ENCODE measurements at places on chromosomes 4 and X.
A peak's percentile ranks its signal among the peaks of the same experiment; 100 is the strongest.

- DNase-seq, result no peak
Measured at GRCh38 chr4:130074096-130074495, 978.1 kb downstream of the C4orf33 start.

- DNase-seq, result no peak
Measured at GRCh38 chr4:154478128-154478527, 13.5 kb downstream of the DCHS2 start.

DNA sequence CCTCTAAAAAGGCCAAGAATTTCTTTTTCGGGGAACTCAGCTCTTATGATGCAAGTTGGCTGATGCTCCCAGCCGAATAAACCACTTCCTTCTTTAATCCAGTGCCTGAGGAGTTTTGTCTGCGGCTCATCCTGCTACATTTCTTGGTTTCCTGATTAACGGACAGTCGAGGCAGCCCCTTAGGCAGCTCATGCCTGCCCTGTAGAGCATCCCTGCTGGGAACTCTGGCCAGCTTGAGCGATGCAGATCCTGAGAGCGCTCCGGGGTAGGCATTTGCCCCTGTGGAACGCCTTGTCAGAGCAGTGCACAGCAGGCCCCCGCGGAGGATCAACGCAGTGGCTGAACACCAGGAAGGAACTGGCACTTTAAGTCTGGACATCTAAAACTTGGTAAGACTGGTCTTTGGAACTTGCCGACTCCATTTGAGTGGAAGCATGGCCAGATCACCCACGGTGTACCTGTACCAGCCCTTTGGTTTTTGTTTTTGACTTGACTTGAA, 3.1 kb downstream of the CT45A10 start:
- no peak for DNase-seq

- DNase-seq, result no peak
Measured at GRCh38 chrX:114075073-114075673, 508.7 kb upstream of the HTR2C start.

- DNase-seq, result no peak
Measured at GRCh38 chr4:7485096-7485495, 50.4 kb upstream of the PSAPL1 start.

- DNase-seq, result no peak
Measured at GRCh38 chrX:1025413-1025812, 187.0 kb downstream of the CRLF2 start.

DNA sequence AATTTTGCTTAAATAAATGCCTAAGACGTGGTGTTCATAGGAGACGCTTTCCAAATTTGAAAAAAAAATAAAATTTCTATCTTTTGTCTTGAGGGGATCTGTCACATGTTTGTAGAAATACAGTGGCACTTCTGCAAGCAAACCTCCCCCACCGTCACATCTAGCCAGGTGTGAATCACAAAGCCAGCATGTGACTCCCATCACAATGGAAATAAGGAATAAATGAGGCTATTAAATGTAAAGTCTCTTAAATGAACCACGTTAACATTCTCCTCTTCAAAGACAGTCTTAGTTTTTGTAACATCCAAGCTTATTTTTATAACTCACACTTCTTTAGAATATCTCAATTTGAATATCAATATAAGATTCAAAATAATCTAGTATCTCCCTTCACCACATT, 63.0 kb upstream of the CCSER1 start:
- no peak for DNase-seq

DNA sequence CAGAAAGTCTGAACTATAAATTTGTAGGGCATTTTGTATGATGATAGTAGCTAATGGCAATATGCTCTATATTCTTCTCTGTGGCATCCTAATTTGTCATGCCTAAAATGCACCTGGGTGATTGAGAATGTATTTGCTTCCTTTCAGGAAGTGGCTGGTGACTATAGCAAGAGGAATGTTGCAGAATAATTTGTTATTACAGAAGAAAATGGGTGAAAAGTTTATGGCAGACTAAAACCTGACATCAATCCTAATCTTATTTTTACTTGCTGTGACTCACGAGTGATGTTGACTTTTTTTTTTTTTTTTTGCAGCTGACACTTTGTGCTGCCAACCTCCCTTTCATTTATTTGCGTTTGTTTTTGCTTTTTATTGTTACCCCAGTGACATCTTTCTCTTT, 141.1 kb downstream of the MSL3 start:
- peak; percentile 0 for DNase-seq

GRCh38 chr4:108744307-108744706, 18.5 kb downstream of the ETNPPL start:
- no peak for DNase-seq

DNA sequence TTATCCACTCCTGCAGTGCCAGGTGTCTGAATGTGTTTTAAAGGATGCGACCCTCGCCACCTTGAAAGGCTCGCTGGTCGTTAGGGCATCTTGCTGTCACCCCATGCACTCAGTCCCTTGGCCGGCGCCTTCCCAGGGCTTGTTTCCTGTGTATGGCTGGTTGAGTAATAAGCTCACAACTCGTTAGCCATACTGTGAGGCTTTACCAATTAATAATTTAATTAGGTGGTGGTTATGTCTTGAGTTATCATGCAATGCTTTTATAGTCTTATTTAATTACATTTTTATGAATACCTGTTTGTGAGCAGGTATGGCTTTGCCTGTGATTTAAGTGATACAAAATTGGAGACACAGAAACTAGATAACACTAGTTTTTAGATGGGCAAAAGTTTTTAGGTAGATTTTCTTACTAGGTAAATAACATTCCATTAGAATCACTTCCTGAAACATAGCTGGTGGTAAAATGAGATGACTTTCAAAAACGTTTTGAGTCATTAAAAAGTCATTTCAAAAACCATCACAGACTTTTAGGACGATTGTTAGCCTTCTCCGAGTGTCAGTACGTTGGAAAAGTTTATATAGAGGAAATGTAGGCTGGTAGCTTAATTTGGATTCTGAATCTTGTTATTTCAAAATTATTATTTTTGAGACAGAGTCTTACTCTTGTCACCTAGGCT, 18.2 kb downstream of the PTTG2 start:
- no peak for DNase-seq

DNA sequence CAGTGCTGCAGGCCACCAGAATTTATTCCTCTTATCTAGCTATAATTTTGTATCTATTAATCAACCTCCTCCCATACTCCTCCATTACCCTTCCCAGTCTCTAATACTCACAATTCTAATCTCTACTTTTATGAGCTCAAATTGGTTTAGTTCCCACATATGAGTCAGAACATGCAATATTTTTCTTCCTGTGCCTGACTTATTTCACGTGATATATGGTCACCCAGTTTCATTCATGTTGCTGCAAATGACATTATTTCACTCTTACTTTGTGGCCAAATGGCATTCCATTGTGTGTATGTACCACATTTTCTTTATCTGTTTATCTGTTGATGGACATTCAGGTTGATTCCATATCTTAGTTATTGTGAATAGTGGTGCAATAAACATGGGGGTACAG, 483.5 kb downstream of the ACTRT1 start:
- DNase-seq, result no peak

DNA sequence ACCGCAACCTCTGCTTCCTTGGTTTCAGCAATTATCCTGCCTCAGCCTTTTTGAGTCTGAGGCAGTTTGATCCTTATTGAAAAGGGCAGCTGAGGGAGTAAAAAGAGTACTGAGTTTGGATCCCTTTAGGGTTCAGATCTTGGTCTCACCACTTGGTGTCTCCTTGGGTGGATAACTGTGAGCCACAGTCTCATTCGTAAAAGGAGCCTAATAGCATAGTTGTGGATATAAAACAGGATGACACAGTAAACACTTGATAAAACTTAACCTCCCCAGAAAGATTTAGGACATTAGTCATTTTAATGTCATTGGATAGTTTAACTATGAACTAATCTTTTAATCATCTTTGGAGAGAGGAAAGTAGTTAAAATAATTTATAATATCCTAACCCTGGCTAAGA, 173.0 kb downstream of the ANK2 start:
- peak; percentile 6 for DNase-seq

GRCh38 chrX:150768580-150769190, 75.5 kb downstream of the MTMR1 start:
- DNase-seq, result no peak

- peak; percentile 29 for DNase-seq
Measured at GRCh38 chr4:102344520-102344953, 745 bp downstream of the SLC39A8 start.

DNA sequence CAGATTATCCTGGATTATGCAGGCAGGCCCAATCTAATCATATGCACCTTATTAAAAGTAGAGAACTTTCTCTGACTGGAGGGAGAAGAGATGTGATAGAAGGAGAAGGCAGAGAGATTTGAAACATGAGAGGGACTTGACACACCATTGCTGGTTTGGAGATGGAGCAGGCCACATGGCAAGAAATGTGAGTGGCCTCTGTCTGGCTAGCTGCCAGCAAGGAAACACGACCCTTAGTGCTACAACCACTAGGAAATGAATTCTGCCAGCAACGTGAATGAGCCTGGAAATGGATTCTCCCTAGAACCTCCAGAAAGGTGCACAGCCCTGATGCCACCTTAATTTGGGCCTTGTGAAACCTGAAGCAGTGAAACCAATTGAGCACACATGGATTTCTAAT, 79.5 kb upstream of the MBNL3 start:
- no peak for DNase-seq

GRCh38 chr4:173019664-173020063, 148.9 kb upstream of the GALNT7 start:
- DNase-seq, result no peak

DNA sequence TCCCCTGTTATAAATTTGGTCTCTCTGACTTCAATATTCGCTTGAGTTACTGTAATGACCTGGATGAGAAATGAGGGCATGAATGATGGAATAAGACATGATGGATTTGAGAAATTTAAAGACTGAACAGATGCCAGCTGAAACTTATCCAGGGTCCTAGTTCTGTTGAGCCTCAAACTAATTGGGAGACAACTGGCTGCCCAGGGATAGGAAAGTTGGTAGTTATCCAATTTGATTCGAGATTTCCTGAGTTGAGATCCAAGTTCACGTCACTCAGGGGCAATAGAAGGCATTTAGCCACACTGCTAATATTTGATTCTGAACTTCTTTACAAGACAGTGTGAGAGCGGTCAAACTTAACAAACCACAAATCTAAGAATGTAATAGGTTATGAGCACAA, 159.0 kb upstream of the CXCL13 start:
- no peak for DNase-seq

DNA sequence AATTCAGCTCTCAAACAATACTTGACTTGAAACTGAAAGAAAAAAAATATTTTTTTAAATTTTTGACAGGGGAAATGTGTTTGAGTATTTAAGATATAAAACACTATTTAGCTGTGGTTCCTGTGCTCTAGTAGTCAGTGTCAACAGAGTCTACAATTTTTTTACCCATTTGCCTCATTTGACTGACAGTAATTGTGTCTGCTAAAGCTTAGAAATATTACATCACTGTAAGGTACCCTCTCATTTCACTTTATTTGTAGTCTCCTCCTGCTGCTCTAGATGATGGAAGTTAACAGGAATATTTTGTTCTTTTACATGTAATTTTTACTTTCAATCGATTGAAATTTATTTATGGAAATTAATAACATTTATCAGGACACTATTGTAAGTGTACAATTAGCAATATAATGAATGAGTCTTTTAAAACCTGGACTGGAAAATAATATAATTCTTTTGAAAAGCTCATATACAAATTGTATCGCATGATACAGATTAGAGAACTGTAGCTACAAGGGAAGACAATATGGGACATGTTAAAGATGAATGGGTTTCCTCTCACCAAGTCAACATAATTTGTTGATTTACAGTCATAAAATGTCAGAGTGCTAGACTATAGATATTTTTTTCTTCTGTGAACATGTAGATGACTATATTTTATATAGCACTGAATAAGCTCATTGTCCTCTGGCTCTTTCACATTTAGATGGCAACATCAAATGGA, 1186.5 kb upstream of the ADGRL3 start:
- DNase-seq, result no peak

DNA sequence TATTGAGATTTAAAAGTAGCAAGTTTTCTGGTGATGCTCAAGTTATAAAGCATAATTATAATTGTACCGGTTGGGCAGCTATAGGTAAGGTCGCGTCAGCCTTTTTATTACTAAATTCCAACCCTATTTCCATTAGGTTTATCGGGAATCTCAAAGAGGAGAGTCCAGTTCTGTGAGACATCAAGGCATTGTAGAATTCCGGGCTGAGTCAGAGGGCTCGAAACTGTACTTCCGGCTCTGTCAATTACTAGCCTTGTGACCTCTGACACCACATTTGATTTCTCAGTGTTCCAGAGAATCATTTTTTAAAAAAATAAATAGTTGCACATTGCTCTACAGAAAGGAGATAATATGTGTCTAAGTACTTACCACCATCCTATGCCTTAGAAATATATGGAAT, 4.3 kb downstream of the IL1RAPL1 start:
- no peak for DNase-seq

- DNase-seq, result no peak
Measured at GRCh38 chrX:134682081-134682480, 23.8 kb upstream of the PLAC1 start.

Data from H54 (cell line).